Activated CD4-positive, alpha-beta T cell treated with anti-CD3 and anti-CD28 coated beads, Interleukin-2, amount 50 U/mL, for 48 hours (primary cell): ENCODE measurements at places on chromosomes 1 and 21.

GRCh38 chr1:41955461-41956159 lies 36.9 kb upstream of the HIVEP3 start:
- no peak for DNase-seq

DNA sequence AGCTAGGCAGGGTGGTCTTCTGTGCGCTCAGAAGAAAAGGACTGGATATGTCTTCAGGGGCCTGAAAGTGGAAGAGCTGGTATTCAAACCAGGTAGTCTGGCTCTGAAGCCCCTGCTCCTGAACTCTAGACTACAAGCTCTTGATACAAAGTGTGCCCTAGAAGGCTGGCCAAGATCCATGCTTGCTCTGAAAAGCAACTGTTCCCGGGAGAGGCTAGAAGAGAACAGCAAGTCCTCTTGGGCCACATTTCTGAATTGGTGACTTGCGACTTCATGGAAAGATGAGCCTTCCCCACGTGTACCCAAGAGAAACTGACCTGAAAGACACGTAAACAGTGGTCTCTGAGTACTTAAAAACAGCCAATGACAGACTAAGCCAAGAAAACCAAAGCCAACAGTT lies 123.3 kb upstream of the GRIK3 start:
- DNase-seq, result no peak

- DNase-seq, result no peak
These were observed 1.0 kb upstream of the SFN start for GRCh38 chr1:26861889-26862378.

DNA sequence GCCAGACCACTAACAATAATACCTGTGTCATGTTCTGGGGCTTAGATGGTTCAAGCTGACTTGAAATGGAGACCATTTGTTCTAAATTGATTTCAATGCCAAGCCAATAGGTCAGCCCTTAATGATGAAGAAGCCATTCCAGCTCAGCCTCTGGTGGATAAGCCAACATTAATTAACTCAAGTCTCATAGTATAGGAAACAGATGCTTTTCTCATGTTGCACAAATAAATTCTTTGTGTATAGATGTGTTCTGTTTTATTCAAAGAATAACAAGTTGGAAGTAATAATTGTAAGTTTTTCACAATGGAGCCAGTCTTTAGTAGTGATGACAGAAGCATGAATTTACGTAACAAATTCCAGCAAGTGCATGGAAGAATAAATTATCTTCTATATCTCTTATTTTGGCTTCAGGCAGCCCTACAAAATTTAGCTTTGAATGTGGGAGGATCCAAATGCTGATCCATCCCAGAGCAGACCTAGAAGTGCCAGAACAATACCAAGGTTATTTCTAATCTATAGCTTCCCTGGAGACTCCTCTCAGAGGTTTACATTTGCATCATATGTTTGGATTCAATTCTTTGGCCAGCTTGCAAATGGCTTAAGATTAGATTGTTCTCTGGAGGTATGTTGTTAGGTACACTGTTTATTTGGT lies 42.2 kb upstream of the C1orf105 start:
- DNase-seq, result no peak

DNA sequence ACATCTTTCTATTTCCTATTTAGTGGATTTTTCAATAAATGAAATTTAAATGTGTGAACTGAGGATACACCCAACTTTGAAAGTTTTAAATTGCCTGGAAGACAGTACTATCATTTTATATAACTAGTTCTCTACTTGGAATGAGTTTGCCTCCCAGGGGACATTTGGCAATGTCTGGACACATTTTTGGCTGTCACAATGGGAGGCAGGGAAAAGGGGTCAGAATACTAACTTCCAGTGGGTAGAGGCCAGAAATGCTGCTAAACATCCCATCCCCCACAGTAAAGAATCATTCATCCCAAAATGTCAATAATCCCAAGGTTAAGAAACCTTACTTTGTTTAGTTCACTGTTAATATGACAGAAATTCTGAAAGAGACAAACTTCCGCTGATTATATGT lies 13.2 kb upstream of the NRAS start:
- no peak for DNase-seq

DNA sequence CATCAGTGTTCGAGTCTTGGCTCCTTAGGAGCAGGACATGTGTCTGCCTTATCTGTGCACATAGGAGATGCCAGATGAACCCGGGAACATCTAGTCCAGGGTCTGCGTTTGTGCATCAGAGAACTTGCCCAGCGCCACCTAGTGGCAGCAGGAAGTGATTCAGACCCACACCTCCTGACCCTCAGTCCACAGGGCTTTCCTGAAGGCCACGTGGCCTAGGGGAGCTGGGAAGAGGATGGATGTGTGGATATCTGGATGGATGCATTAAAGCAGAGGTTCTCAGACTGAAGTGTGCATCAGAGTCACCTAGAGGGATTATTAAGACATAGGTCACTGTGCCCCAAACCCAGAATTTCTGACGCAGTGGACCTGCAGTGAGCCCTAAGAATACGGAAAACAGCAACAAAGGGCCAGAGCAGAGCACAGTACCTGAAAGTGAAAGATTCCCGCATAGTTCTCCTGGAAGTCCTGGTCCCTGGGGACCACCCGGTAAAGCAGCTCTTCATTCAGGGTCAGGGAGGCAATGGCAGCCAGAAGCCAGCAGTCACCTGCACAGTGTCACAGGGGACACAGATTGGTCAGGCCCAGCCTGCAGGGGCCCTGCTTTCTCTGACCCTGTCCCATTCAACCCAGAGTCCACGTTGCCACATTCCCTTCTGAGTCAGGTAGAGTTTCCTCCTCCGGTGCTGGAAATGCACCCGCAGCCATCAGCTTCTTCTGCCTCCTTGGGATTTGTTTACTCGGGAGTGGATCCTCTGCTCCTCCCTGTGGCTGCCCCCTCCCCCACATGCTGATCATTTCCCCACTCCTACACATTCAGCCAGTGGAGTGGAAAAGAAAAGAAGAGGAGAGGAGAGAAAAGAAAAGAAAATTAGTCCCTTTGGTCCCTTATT lies 37.0 kb downstream of the CAPN8 start:
- peak; percentile 68 for DNase-seq

GRCh38 chr1:5338466-5338865 lies 653.8 kb downstream of the NPHP4 start:
- no peak for DNase-seq

GRCh38 chr1:88462488-88463261 lies 221.4 kb upstream of the PKN2 start:
- DNase-seq, result no peak

GRCh38 chr1:151692226-151692625 lies 24.4 kb downstream of the CELF3 start:
- no peak for DNase-seq

GRCh38 chr1:206003854-206004800 lies 932 bp upstream of the RAB7B start:
- DNase-seq, result no peak

DNA sequence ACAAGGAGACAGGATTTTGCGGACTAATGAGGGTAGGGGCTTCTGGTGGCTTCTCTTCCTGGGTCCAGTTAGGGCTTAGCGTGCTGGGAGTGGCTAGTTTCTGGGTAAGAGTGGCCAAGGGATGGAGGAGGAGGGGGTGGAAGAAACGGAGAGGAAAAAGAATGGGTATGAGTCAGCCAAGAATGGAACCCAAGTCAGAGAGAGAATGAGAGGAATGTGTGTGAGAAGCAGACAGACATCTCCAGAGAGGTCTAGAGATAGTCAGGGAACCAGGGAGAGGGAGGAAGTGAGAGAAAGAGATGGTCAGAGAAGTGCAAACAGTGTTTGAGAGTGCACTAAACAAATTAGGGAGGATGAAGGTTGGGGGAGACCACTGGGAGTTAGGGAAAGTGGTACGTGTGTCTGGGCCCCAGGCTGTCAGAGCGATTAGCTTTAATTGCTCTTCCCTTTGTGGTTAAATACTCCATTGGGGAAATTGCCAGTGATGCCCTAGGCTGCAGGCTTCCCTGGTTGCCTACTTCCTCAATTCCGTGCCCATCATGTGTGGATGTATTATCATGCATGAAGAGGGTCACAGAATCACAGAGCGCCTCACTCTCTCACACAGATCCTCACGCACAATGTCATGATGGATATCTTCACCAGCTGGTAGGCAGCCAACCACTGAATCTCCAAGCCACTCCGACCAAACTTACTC lies 1.4 kb downstream of the PEA15 start:
- no peak for DNase-seq

DNA sequence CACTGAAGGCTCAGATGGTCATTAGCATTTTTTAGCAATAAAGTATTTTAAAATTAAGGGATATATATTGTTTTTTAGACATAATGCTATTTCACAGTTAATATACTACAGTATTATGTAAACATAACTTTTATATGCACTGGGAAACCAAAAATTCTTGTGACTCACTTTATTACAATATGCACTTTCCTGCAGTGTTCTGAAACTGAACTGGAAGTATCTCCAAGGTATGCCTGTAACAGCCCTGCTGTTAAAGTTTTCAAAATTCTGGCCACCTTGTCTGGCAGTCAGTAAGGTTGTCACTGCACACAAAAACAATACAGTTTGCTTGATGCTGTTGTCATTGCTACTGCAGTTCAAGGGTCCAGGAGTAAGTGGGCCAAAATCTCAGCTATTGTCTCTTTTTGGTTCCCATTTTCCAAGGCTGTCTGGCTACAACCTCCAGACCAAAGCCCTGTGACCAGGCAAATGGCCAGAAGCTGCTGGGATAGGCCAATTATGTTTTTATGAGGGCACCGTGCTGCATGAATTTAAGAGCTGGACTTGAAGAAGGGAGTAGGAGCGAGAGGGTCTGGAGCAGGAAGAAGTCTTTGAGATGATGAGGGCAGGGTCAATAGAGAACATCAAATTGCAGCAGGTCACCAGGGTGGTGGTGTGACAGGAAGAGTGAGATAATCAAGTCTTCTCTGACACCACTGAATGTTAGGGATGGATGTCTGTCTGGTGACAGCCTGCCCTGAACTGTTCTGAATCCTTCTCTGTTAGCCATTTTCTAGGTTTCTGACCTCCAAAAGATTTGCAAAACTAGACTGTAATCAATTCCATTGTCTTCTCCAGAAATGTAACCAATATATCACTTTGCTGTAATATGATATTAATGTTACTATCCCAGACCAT lies 82.3 kb upstream of the CACHD1 start:
- no peak for DNase-seq

- DNase-seq, result peak; percentile 80
These were observed 57.9 kb downstream of the FHAD1 start for GRCh38 chr1:15304708-15305467.

- DNase-seq, result no peak
These were observed 288.0 kb upstream of the KAZN start for GRCh38 chr1:14310476-14310875.

- DNase-seq, result no peak
These were observed 310.0 kb upstream of the SNX7 start for GRCh38 chr1:98351561-98351960.

DNA sequence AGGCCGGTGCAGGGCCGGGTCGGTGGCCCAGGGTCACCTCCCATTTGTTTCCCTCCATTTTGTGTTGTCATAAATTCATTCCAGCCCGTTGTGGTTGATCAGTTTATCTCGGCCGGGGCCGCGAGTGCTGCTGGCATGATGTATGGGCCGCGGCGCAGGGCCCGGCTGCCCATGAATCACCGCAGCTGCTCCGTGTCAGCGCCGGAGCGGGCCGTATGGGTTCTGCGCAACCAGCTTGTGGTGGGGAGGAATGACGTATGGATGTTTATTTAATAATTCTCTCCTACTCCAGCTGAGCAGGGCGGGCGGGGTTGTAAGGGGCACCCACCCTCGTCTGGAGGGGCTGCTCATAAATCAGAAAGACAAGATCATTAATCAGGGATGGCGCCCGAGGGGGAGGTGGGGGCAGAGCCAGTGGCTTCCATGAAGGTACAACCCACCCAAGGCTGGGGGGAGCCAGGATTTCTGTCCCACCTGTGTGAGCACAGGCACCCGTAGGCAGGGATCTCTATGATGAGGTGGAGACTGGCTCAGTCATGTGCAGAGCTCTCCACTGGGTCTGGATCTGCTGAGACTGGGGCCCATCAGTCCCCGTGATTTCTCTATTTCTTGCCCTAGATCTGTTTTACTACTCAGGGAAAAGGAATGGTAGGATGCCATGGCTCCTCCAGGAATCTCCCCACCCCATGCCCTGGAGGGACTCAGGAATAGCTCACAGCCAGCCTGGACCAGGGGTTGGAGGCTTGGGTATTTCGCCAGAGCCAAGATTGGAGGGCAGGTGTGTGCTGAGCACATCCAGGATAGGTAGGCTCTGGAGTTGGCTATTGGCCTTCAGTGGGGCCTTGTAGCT lies 27.8 kb downstream of the TMEM53 start:
- DNase-seq, result no peak

- DNase-seq, result no peak
These were observed 16.1 kb downstream of the RGS4 start for GRCh38 chr1:163085041-163085903.

DNA sequence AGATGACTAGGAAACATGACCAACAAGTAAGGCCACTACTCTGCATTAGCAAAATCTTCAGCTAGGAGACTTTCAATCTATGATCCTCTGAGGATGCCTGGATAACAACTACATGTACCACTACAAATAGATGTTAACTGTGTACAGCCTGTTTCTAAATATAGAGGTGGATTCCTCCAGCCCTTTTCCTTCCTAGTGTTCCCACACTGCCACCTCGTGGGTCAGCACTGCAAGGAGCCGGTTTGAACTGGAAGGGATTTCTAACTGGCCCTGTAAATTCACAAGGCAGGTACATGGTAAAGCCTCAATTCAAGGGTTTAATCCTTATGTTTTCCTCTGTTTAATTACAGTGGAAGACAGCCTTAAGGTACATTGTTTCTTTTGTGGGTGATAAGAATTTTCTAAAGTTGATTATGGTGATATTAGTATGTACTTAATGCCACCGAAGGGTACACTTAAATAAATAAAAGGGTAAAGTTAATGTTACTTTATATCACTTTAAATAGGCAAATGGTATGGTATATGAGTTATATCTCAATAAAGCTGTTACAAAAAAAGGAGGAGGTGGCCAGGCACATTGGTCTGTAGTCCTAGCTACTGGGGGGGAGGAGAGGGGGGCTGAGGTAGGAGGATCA lies 14.4 kb downstream of the SMYD3 start:
- peak; percentile 66 for DNase-seq

DNA sequence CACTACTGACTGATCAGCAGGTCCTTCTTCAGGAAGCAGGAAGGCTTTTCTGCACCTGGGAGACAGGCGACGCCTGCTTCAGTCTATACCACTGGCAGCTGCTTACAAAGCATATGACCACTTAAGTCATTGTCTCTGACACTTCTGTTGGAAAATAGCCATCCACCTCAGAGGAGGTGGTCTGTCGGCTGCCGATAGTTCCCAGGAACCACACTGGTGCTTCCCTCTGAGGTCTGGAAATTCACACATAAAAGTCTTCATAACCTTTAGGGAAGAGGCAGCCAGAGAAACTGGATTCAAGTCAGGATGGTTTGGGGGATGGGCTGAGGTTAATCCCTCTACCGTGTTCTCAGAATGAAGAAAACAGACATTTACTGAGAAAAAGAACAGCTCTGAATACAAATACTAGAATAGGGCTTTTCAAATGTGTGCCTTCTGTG lies 15.6 kb upstream of the SRP9 start:
- no peak for DNase-seq

DNA sequence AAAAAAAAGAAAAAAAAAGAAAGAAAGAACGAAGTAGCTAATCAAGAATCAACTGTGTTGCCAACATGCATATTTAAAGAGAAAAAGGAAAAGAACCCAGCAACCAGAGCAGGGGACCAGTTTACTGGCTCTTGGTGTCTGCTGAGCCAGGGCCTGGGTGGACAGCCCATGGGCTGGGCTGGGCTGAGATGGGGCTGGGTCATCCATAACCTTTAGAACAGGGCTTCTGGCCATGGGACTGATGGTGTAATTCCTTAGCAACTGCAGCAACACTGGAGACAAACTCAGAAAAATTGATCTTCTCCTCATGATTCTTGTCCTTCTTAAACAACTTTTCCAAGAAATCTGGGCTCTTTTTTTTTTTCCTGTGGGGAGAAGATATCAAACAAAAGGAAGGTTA lies 10.5 kb downstream of the S100A7A start:
- DNase-seq, result no peak
